SJCRH30 (cell line): ENCODE measurements at places on chromosomes 4 and X.

DNA sequence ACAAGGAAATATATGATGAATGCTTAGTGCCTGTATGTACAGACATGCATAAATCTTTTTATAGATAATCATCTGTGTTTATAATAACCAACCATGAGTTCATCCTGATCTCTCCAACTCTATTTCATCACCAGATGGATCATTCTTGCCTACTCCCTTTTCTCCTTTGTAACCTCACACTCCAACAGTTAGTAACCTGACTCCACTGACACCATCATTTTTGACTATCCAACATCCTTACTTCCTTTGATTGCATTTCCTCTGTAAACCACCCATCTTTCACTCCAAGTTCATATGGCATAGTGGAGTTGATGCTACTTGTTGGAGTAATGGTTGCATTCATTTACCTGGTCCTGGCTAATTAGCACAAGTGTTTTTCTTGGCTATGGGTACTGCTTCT lies 170.6 kb downstream of the ZNF330 start:
- no peak for DNase-seq

- DNase-seq, result no peak
Observed at GRCh38 chr4:65393078-65393477, 277.2 kb downstream of the EPHA5 start.

- DNase-seq, result peak; percentile 33
Observed at GRCh38 chr4:137664046-137664387, 131.7 kb upstream of the PCDH18 start.

DNA sequence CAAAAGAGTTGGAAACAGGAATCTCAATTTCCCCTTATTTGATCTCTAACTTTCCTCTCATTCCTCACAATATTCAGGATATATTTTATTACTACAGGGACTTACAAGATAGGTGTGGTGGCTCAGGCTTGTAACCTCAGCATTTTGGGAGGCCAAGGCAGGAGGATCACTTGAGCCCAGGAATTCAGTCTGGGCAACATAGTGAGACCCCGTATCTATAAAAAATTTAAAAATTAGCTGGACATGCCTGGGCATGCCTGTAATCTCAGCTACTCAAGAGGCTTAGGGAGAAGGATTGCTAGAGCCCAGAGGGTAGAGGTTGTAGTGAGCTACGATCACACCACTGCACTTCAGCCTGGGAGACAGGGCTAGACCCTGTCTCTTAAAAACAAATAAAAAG lies 200.4 kb downstream of the CAMK2D start:
- DNase-seq, result no peak

DNA sequence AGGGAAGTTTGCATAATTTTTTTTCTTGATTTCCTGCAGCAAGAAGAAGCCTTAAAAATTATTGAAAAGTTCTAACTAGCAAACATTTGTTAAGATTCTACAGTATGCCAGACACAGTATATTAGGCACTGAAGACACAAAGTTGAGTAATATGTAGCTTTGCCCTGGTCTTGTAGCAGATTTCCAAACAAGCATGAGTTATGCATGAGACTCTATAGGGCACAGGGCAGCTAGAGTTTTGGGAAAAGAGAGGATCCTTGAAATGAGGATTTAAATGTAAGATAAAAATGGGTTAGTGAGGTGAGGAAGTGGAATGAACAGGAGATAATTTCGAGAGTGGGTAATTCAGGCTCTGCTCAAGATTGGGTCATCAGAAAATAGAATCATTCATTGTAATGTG lies 8.6 kb upstream of the GPRIN3 start:
- DNase-seq, result no peak

GRCh38 chr4:93633721-93634120 lies 194.8 kb upstream of the ATOH1 start:
- DNase-seq, result no peak

- DNase-seq, result no peak
Observed at GRCh38 chr4:78645853-78646757, 94.5 kb downstream of the ANXA3 start.

GRCh38 chr4:82903737-82904136 lies 3.2 kb downstream of the THAP9 start:
- DNase-seq, result no peak

GRCh38 chrX:132953354-132953753 lies 5.1 kb downstream of the HS6ST2 start:
- DNase-seq, result no peak
